ENCODE measurements at places on chromosomes 12 and 14. TPM values are rescaled to one million over a fixed set of nuclear protein-coding genes. Genes with fewer than 3 reads are reported as not detected.

Gene SCFD1
- total RNA-seq = 131 TPM

Gene DHRS2
- not detected for total RNA-seq

Gene CELA1
- not detected for total RNA-seq

Gene PTPRR
- total RNA-seq = not detected

DNA sequence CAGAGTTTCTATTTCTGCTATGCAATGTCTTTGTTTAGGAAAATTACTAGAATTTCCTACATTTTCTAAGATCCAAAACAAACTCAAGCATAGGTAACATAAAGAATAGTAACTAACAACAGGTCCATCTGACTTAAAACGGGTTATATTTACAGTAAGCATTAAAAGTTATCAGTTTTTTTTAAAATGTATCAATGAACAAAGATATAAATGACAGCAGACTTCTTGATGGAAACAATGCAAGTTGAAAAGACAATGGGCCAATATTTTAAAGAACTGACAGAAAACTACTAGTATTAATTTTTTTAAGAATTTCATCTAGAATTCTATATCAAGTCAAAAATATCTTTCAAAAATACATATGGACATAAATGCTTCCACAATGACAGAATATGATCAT, 367.1 kb upstream of the MGAT4C start:
- H3K27ac ChIP-seq = no peak overlapping the region
- H3K27me3 ChIP-seq = no peaks in the 10 kb centered on the region
- H3K4me1 ChIP-seq = no peaks in the 10 kb centered on the region
- H3K36me3 ChIP-seq = no peaks in the 10 kb centered on the region
- DNase-seq = no peak

GRCh38 chr12:57296291-57296690, 45.3 kb upstream of the STAC3 start:
- H3K4me3 ChIP-seq = no peak overlapping the region
- peaks cover 99% of the 10 kb centered on the region for H3K36me3 ChIP-seq
- no peak overlapping the region for H3K27ac ChIP-seq

GRCh38 chr14:76708028-76708427, 53.2 kb upstream of the VASH1 start:
- H3K4me3 ChIP-seq = no peak overlapping the region
- DNase-seq = no peak
- H3K27ac ChIP-seq = no peak overlapping the region
- no peaks in the 10 kb centered on the region for H3K36me3 ChIP-seq
- H3K4me1 ChIP-seq = no peaks in the 10 kb centered on the region

- H3K27me3 ChIP-seq = no peaks in the 10 kb centered on the region
- no peaks in the 10 kb centered on the region for H3K36me3 ChIP-seq
- DNase-seq = no peak
- H3K27ac ChIP-seq = no peak overlapping the region
- H3K4me3 ChIP-seq = no peak overlapping the region
Measured at GRCh38 chr12:32444895-32445294, 45.5 kb downstream of the FGD4 start.

DNA sequence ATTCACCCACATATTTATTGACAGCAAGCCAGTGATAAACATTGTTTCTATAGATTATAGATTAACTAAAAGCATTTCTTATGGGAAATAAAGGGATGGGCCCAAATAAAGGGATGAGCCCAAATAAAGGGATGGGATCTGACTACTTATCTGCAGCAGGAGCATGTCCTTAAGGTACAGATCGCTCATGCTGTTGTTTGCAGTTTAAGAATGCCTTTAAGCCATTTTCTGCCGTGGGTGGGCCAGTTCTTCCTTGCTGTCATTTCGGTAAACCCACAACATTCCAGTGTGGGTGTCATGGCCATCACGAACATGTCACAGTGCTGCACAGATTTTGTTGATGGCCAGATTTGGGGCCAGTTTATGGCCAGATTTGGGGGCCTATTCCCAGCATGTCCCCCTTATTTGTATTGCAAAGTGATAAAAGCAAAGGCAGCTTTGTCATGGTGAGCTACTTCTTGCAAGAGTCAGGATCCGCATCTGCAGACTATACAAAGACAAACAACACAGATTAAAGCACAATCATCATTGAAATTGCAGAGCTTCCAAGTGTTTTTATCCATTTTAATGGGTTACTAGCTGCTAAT, 700.7 kb downstream of the LRFN5 start:
- DNase-seq = no peak
- H3K36me3 ChIP-seq = no peaks in the 10 kb centered on the region
- no peak overlapping the region for H3K4me3 ChIP-seq

DNA sequence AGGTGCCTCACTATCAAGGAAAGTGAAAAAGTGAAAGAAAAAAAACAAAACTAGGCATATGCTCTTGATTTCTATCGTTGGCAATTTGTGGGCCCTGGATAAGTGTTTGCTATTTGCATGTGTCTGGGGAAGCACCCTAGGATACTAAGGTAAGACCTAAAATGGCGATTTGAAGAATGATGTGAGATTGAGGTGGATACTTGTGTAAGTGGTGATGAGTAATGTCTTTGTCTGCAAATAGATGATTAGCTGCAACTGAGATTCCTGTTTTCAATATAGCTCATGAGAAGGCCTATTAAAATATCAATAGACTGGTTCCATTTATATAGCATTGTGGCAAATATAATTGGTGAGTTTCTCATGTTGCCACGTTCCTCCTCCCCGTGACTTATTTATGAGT, 261.7 kb downstream of the NEDD1 start:
- no peaks in the 10 kb centered on the region for H3K36me3 ChIP-seq
- DNase-seq = no peak
- H3K4me1 ChIP-seq = no peaks in the 10 kb centered on the region
- no peaks in the 10 kb centered on the region for H3K27me3 ChIP-seq
- H3K27ac ChIP-seq = no peak overlapping the region

DNA sequence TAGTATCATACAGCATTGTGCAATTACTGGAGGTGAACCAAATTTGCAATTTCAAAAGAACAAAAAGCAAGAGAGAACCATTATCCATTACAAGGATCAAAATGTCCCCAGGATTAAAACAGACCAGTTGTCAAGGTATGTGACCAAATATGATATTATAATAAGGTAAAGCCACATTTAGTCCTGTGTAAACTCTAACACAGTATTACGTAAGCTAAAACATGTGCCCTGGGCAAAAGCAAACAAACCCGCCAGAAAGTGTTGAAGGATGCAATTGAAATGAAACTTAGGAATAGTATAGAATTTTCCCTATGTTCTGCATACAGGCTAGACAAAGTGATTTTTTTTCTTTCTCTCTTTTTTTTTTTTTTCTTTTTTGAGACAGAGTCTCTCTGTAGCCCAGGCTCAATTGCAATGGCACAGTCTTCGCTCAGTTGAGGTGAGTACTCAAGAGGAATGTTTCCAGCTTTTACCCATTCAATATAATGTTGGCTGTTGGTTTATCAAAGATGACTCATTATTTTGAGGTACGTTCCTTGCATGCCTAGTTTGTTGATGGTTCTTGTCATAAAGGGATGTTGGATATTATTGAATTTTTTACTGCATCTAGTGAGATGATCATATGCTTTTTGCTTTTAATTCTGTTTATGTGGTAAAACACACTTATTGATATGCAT, 137.1 kb upstream of the FOXG1 start:
- DNase-seq = no peak
- H3K36me3 ChIP-seq = no peaks in the 10 kb centered on the region

GRCh38 chr12:46342562-46343033, 30.0 kb downstream of the SLC38A2 start:
- peak; percentile 24 for DNase-seq
- no peaks in the 10 kb centered on the region for H3K4me1 ChIP-seq

- DNase-seq = no peak
- H3K27ac ChIP-seq = no peak overlapping the region
- H3K4me1 ChIP-seq = no peaks in the 10 kb centered on the region
- no peak overlapping the region for H3K4me3 ChIP-seq
- no peaks in the 10 kb centered on the region for H3K36me3 ChIP-seq
- peaks cover 33% of the 10 kb centered on the region for H3K27me3 ChIP-seq
Measured at GRCh38 chr14:99231850-99232713, 39.9 kb downstream of the BCL11B start.

DNA sequence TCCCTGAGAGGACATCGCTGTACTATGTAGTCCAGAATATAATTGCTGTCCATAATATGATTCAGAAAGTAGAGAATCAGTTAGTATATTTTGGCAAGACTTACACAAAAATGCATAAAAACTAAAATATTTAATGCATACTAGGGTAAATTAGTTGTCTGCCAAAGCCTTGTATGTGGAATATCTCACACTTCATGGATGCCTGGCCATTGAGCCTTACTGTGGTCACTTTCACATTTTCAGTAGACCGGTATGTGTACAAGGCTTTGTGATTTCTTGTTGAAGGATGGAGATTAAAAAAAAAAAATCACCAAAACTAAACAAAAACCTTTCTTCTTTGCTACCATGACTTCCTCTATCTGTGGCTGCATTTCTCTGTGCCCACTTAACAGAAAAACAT, 197.3 kb upstream of the DDHD1 start:
- H3K27me3 ChIP-seq = no peaks in the 10 kb centered on the region
- no peaks in the 10 kb centered on the region for H3K36me3 ChIP-seq
- H3K4me1 ChIP-seq = no peaks in the 10 kb centered on the region
- DNase-seq = no peak

DNA sequence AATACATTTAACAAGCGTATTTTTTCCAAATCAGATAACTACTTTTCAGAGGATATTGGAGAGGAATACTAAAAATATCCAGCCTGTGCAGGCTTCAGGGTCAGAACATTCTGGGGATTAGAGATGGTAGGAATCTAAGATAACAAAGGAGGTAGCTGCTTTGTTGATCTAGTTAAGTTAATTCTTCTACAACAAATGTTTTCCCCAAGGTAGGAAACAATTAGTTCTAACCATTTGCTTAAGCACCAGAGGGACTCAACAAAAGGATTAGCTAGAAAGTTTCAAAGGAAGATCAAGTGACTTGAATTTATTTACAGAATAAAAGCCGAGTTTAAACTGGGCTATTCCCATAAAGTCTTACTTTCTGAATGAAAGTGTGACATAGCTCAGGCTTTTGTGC, 524.2 kb downstream of the TMTC2 start:
- no peak for DNase-seq
- no peak overlapping the region for H3K4me3 ChIP-seq
- no peak overlapping the region for H3K27ac ChIP-seq
- H3K27me3 ChIP-seq = no peaks in the 10 kb centered on the region
- no peaks in the 10 kb centered on the region for H3K4me1 ChIP-seq
- no peaks in the 10 kb centered on the region for H3K36me3 ChIP-seq

DNA sequence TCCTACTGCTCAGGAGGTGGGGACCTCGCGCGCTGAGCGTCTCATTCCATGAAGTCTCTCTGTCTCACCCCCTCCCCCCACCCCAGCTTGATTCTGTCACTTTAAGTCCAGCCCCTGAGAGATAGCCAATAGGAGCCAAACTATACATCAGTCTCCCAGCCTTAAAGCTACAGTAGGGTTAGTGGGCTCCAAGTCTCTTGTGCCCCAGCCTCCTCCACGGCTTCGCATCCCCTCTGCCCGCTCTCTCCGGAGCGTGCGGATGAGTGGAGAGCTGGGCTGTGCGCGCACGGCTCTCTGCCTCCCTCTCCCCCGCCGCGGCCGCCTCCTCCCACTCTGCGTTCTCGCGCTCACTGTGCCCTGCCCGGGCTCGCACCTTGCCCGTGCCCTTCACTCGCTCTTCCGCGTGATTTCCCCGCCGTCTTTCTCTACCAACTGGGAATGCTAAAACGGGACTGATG, at the start of gene ESRRB:
Gene ESRRB, plus strand, starts transcription at position 191 of the 458 bp plus-strand sequence. Its CDS starts 265 bp downstream, at position 456.
- peaks cover 73% of the 10 kb centered on the region for H3K27me3 ChIP-seq
- no peaks in the 10 kb centered on the region for H3K4me1 ChIP-seq
- no peak within 1 kb of the TSS for H3K27ac ChIP-seq
- no peaks in the 10 kb centered on the region for H3K36me3 ChIP-seq

DNA sequence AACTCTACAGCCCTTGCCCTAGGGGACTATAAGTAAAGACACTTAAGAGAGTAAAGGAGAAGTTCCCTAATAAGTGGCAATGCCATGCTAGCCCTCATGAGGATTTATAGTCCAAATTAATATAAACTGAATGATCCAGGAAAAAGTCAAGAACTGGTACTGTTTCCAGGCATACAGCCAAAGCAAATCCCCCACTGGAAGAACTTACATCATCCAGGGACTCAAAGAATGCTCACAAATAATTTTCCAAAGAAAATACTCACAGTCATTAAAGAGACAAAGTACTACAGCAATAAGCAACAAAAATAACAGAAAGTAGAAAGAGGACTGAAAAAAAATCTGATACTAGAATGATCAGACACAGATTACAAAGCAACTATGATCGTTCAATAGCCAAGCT, 79.7 kb upstream of the RAP1B start:
- H3K27ac ChIP-seq = peak overlapping the region; percentile 54
- H3K4me1 ChIP-seq = no peaks in the 10 kb centered on the region
- no peaks in the 10 kb centered on the region for H3K36me3 ChIP-seq
- H3K4me3 ChIP-seq = no peak overlapping the region

- no peaks in the 10 kb centered on the region for H3K27me3 ChIP-seq
- no peaks in the 10 kb centered on the region for H3K4me1 ChIP-seq
- DNase-seq = no peak
- no peak overlapping the region for H3K4me3 ChIP-seq
Measured at GRCh38 chr14:54182419-54183045, 214.3 kb upstream of the CDKN3 start.

GRCh38 chr12:47449797-47450196, 256.0 kb downstream of the RPAP3 start:
- H3K36me3 ChIP-seq = no peaks in the 10 kb centered on the region
- H3K4me3 ChIP-seq = no peak overlapping the region
- DNase-seq = no peak
- no peaks in the 10 kb centered on the region for H3K4me1 ChIP-seq
- H3K27ac ChIP-seq = no peak overlapping the region

GRCh38 chr14:99732436-99733210, 48.5 kb downstream of the CYP46A1 start:
- no peak for DNase-seq
- no peaks in the 10 kb centered on the region for H3K36me3 ChIP-seq
- no peak overlapping the region for H3K27ac ChIP-seq
